ENCODE measurements at places on chromosomes 5 and 9.

GRCh38 chr5:5025774-5026408 lies 114.2 kb upstream of the ADAMTS16 start:
- no peak for DNase-seq

DNA sequence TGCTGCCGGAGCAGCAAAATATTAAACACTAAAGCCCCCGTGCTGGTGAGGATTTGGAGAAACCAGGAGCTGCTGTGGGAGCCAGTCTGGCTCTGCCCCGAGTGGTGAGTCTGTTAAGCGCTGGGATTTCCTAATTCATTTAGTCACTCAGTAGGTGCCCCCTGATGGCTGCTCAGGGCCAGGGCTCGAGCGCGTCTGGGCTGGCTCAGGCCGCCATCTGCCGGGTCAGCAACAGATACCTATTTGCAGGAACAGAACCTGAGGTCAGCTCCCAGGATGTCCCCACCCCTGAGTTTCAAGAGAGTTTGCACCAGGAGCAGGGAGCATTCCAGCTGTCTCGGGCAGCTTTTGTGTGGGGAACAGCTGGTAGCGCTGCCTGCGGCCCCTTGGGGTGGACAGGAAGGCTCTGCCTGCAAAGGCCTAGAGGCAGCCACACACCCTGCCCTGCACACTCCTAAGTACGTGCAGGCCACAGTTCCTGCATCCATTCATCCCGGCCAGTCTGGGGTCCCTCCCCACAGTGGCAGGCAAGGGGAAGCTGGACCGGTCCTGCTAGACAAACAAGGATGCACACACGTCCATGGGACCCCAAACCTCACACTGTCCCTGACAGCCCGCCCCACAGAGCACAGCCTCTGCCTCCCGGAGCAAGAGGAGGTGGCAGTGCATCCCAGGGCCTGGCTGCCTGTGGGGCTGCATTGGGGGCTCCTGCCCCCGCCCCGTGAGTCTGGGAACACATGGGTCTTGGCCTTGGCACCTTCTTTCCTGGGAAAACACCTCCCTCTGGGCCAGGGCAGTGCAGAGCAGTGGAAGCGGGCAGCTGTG lies 83.7 kb downstream of the ADAMTS2 start:
- no peak for DNase-seq

DNA sequence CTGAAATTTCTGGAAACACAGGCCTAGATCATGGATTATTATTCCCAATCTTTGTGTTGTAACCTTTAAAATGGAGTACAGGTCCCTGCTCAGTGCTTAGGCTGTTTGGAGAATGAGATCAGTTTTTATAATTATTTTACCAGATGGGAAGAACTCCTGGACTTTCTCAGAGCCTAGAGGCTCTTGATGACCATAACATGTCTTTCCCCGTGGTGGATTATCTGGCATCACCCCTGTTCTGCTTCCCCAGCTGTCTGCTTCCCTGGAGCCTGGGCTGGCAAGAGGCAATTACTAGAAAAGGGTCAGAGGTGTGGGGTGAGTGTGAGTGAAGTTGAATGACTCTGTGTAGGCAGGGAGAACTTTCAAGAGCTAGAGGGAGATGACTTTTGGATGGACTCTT lies 143.0 kb downstream of the CARTPT start:
- DNase-seq, result no peak

GRCh38 chr5:180137401-180138213 lies 66.0 kb upstream of the RNF130 start:
- DNase-seq, result no peak

DNA sequence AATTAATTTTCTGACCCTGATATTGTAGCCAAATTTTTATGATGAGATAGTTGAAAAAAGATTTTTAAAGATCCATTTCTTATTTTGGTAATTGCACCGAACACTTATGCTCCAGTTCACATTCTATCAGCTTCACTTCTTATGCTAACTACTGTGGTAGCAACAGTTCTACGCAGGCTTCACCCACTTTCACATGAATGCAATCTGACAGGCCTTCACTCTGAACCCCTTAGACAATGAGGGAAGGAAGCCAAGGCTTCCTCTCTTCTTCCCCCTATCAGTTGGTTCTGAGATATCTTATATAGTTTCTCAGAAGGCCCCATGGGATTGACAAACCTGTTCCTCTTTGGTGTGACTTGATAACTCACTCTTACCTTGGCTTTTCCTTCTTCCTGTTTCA lies 185.8 kb downstream of the CETN3 start:
- DNase-seq, result no peak

GRCh38 chr9:2039294-2040180 lies 24.4 kb downstream of the SMARCA2 start:
- no peak for DNase-seq

GRCh38 chr5:3333105-3333504 lies 262.5 kb upstream of the IRX1 start:
- DNase-seq, result no peak

- DNase-seq, result no peak
These were observed 138.0 kb upstream of the IRX4 start for GRCh38 chr5:2020730-2021129.

DNA sequence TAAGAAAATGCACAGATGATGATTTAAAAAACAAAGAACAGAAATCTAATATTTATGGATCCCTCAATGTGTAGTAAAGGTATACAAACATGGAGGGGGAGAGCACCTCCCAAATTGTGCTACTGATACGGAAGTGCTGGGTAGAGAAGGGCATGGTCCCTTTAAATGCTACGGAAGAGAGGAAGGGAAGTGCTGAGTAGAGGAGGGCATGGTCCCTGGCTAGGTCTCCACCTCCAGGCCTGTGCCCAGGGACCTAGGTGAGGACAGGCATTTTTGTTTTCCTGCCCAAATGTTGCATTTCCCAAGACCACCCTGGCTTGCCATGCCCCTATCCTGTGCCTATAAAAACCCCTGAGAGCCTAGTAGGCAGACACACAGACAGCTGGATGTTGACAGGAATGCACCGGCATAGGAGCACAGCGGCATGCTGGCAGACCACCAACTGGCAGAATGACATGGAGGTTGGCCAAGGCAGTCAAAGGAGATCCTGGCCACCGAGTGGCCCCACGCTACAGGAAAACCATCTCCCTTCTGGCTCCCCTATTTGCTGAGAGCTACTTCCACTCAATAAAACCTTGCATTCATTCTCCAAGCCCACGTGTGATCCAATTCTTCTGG lies 62.1 kb upstream of the SPDL1 start:
- no peak for DNase-seq

GRCh38 chr9:103942651-103943050 lies 151.5 kb upstream of the SMC2 start:
- DNase-seq, result no peak

GRCh38 chr5:66922881-66923280 lies 273.7 kb downstream of the CD180 start:
- DNase-seq, result no peak

Data from small intestine (tissue), 16 donors.